ENCODE measurements at places on chromosomes 3 and 15.

DNA sequence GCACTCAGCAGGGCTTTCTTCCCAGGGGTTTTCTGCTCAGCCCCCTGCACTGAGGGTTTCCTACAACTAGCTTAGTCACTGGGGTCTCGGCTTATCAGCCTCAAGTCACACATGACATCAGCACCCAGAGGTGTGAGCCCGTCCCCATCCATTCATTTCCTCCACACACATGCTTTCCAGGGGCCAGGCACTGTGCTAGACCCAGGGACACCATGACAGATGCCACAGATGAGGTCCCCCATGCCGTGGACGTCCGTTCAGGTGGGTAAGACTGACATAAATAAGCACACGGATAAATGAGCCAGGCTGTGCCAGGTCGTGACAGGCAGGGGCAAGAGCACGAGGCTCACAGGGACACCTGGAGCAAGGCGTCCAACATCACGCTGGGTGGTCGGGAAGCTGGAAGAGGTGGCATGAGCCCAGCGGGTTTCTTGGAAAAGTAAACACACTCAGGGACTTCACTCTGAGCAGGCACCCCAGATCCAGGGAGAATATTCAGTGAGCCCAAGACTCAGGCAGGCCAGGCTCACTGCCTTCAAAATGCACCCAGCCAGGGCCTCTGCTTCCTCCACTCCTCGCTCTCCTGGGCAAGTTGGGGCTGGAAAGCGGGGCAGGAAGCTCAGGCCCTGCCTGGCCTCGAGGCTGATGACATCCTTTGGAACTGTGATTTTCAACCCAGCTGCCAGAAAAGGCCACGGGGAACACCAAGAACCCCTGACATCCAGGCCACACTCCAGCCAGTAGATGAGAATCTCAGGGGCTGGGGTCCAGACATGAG lies 139.3 kb downstream of the CHSY1 start:
- no peak for DNase-seq

DNA sequence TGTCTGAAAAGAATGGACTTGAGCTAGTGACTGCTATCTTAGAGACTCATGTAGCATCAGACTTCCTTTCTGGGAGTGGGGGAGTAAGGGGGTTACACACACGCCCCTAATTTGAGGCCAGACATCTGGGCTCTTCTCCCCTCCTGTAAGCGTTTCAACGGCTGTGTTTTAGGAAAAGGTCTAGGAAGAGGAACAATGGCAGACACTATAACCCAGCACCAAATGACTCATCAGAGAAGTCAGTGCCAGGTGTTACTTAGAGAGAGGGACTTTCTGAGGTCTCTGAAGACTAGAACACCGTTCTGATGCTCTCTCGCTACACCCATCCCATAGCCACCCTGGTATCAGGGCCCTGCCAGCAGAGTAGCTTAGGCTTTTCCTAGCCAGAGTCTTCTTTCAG lies 65.5 kb downstream of the SSUH2 start:
- DNase-seq: no peak

DNA sequence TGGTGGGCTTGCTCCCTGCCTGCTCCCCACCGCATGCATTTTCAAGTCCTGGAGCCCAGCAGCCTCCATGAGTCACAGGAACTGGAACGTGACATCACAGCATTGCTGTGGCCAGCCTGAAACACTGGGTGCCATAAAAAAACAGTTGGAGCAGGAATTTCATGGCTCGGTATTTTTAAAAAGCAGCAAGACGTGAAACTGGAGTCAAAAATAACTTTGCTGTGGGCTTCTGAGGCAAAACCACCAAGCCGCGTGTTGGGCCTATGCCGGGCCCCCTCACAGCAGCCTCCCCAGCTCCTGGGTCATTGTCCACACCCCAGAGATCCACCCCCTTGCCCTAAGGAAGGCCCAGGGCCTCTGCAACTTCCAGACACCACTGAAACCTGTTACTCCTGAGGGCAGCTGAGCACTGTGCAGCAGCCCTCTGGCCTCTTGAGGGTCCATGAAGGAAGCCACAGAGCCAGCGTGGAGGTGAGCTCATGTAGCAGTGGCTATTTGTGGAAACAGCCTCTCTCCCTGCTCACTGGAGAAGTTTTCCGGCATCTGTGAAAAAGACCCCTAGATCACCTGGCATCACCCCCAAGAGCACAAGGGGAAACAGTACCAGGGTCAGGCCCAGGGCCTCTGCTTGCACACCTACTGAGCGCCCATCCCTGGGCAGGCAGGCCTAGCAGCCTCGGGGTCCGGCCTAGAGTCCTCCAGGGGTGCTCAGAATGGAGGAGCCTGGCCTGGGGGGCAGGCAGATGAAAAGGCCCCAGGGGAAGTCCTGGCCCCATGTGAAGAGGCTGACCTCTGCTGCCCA lies 34.0 kb upstream of the DUSP7 start:
- DNase-seq: no peak

DNA sequence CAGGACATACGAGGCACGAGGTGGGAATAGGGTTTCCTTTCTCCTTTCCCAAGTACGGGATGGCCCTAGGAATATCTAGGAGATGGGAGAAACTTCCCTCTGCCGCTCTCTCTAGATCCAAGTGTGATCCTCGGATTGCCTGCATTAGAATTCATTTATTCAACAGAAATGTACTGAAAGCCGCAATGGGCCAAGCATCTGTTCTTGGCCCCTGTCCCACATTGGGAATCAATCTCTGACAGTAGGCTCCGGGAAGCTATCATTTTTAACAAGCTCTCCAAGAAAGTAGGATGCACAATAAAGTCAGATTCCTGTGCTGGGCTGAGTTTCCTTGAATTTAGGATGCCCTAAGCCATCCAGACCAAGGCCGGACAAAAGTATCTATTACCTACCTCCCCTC lies 37.2 kb upstream of the CA12 start:
- no peak for DNase-seq

- no peak for DNase-seq
Observed at GRCh38 chr3:86988235-86988634, 2.7 kb downstream of the VGLL3 start.

DNA sequence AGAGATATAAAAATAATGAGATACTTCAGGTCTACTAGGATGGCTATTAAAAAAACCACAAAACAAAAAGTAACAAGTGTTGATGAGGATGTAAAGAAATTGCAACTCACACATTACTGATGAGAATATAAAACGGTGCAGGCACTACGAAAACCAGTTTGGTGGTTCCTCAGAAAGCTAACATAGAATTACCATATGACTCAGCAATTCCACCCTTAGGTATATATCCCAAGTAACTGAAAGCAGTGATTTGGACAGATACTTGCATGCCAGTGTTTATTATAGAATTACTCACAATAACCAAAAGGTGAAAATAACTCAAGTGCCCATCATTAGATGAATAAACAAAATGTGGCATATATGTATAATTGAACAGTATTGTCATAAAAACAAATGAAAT lies 87.5 kb upstream of the MELTF start:
- no peak for DNase-seq

- no peak for DNase-seq
Observed at GRCh38 chr3:165078293-165078692, at the start of gene SI. TSS of gene SI (minus strand) at chr3:165078496. CDS start at chr3:165076012, 2,484 bp downstream.

- no peak for DNase-seq
Observed at GRCh38 chr15:53305101-53305500, 454.4 kb downstream of the WDR72 start.

- no peak for DNase-seq
Observed at GRCh38 chr3:52831500-52832301, 1.2 kb upstream of the ITIH4 start.

DNA sequence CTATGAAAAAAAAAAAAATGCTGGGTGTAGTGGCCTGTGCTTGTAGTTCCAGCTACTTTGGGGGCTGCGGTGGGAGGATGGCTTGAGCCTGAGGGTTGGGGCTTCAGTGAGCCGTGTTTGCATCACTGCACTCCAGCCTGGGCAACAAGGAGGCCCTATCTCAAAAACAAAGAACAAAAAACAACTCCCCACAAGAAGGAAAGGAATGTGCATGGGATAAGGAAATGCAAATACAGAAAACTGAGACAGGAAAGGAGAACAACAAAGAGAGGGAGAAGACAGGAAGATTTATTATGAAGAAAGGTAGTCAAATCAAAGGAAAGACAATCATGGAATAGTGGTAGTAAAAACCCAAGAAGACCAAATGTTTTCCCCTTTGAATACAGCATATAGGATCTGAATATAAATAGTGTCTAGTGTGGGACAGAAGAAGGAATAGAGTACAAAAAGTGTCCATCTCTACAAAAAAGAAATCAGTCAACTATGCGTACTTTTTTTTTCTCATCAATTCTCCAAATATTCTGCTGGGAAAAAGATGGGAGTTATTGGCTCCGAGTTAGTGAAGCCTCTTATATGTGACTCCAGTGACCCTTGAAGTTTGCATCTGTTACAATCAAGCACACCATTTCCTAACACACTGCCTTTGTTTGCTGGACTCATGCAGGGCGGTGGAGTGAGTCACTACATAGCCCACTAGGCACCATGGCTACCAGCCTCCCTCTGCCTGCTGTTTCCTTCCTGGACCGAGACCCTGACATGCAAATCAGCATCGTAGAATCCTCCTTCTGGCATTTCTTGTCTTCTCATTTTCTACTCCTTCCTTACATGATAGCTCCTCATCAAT lies 101.2 kb upstream of the PTX3 start:
- no peak for DNase-seq

GRCh38 chr3:144873066-144873465 lies 901.4 kb downstream of the DIPK2A start:
- no peak for DNase-seq

- DNase-seq: peak; percentile 16
Observed at GRCh38 chr15:80977627-80978036, 12.0 kb downstream of the MESD start.

GRCh38 chr3:186589121-186589520 lies 18.6 kb downstream of the DNAJB11 start:
- DNase-seq: no peak

DNA sequence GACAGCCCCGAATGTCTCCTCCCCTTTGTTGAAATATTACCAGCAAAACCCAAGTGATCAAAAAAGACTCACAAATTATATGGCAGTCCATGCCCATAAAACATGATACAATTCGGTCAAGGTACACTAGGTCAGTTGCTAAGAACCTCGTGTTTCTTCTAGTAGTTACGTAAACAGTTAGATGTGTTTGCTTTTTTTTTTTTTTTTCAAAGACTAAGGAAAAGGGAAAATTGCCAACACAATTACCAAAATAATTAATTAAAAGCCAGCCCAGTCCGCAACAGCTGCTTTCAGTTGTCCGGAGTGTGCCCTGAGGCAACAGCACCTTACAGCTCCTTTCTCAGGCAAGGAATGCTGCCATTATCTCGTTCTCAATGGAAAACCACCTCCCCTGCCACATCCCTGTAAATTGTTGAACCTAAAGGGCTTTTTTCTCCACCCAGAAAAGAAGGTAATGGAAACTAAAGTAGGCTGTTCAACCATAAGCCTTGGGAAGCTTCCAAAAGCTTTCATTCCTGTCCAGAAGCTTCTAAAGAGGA lies 129.2 kb upstream of the TSC22D2 start:
- DNase-seq: no peak

- DNase-seq: no peak
Observed at GRCh38 chr15:85932391-85932790, 137.7 kb upstream of the KLHL25 start.

GRCh38 chr15:90603893-90604292 lies 74.2 kb downstream of the CRTC3 start:
- no peak for DNase-seq
